NCI-H2029 (cell line): ENCODE measurements at places on chromosomes 7 and 10.

DNA sequence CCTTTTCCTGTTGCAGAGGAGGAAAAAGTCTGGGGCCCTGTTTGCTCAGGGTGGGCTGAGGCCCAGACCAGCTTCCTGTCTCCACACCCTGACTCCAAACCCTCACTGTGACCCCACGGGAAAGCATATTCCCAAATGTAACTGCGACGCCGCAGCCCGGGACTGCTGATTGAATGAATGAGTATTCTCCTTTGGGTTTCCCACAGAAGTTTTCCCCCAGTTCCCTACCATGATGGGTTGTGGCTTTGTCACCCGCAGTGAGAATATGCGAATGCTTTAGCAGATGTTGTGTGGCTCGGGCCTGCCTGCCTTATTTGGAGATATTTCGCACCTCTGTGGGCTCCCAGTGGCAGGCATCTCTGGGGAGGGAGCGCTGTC, 50.6 kb downstream of the MGMT start:
- DNase-seq = no peak

DNA sequence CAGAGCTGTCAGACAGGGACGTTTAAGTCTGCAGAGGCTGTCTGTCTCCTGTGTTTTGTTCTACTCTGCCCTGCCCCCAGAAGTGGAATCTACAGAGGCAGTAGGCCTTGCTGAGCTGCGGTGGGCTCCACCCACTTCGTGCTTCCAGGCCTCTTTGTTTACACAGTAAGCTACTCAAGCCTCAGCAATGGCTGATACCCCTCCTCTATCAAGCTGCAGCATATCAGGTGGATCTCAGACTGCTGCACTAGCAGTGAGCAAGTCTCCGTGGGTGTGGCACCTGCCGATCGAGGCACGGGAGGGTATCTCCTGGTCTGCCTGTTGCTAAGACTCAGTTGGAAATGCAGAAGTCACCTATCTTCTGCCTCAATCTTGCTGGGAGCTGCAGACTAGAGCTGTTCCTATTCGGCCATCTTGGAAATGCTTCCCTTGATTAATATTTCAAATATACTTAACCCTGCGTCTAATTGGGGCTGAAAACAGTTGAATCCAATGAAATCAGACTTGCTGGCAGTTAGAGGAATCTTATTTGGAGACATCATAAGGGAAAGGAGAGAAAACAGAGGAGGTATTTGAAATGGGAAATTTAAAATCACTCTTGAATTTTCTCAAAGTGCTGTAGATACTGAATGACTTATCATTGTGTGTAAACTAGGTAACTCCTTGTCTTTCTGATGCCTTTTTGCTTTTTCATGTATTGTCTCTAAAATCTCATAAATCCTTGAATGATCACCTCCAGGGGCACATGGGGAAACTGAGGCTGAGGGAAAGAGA, 13.8 kb upstream of the CYP3A5 start:
- DNase-seq = no peak

GRCh38 chr7:158127241-158127640, 460.4 kb downstream of the PTPRN2 start:
- no peak for DNase-seq

DNA sequence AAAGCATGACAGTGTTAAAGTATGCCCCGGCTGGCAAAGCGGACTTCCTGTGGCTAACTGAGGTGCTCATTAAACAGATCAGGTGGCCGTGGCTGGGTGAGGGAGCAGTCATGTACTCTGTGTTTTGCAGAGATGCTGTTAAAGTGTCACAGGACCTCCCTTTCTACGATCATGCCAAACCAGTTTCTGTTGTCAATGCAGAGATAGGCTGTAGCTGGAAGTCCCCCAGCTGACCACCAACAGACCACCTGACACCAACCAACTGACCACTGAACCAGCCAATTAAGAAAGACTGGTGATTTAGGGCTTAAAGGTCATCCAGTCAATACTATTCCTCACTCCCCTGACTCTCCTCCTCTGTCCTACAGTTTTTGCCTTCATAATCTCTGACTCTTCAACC, 431.1 kb upstream of the LRGUK start:
- peak; percentile 4 for DNase-seq

- no peak for DNase-seq
Observed at GRCh38 chr10:43824934-43825333, 176.3 kb upstream of the ZNF32 start.

DNA sequence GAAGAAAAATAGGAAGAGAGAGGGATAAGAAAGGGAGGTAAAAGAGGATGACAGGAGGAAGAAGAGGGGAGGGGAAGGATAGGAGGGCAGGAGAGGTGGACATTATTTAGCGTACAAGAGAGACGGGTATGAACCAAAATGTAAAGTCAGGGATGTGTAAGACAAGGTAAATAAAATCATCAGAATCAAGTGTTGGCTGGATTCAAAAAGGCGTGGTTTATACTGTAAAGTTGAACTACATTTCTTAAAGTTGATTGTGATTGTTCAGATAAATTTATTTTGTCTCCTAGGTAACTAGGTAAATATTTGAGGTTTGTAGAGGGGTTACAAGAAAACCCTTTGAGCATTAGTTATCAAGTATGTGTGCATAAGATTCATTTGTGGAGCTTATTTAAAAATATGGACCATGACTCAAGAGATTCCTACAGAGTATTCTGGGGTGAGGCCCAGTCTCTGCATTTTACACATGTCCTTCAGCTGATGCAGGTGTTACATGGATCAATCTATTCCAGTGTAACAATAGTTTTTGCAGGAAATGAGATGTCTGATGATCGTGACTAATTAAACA, 512.1 kb upstream of the MBL2 start:
- no peak for DNase-seq

GRCh38 chr7:33195264-33195663, 65.9 kb downstream of the BBS9 start:
- DNase-seq = no peak

GRCh38 chr10:44713307-44713706, 197.8 kb upstream of the TMEM72 start:
- DNase-seq = no peak

DNA sequence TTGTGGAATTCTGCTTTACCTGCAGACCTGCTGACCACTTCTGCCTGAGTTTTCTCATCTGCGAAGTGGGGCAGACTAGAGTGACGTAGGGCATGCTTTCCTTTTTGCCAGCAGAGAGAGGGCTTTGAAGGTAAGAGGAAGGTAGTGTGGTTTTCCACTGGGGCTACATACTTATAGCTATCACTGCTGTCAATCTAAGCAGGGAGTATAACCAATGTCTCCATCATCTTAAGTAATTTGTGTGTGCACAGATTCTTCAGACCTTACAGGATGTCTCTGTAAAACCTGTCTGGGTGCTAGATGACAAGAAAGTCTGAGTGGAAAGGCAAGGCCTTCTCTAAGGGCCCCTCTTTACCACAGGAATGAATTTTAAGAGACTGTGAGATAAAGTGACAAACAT, 106.8 kb downstream of the RBM20 start:
- no peak for DNase-seq
